NB4 (cell line): ENCODE measurements at places on chromosomes 13 and 19.

GRCh38 chr19:1258707-1259205 lies 10.4 kb downstream of the MIDN start:
- DNase-seq, result no peak

GRCh38 chr19:784541-784940 lies 12.7 kb upstream of the PTBP1 start:
- no peak for DNase-seq

DNA sequence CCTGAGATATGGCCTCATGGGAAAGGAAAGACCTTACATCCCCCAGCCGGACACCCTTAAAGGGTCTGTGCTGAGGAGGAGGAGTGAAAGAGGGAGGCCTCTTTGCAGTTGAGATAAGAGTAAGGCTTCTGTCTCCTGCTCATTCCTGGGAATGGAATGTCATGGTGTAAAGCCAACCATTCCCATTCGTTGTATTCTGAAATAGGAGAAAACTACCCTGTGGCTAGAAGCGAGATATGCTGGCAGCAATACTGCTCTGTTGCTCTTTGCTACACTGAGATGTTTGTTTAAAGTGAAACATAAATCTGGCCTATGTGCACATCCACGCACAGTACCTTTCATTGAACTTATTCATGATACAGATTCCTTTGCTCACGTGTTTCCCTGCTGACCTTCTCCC lies 783 bp upstream of the ZNF587B start:
- DNase-seq, result no peak

DNA sequence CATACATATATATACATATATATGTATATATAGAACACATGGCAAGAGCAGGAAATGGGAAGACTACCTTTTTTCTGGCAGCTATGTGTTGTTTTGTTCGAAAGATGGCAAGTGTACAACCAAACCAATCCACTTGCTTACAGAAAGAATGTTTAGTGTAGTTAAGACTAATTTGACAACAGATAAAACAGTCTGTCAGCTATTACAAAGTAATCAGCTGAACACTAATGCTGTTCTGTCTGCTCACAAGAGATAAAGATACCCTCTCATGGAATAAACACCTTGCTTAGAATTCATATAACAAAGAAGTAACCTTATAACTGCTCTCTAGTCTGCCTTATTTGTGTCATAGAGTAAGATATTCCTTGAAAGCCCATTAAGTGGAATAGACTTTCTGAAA lies 858 bp upstream of the KCNRG start:
- no peak for DNase-seq

- DNase-seq, result no peak
Observed at GRCh38 chr13:77056382-77056781, 29.4 kb upstream of the FBXL3 start.

DNA sequence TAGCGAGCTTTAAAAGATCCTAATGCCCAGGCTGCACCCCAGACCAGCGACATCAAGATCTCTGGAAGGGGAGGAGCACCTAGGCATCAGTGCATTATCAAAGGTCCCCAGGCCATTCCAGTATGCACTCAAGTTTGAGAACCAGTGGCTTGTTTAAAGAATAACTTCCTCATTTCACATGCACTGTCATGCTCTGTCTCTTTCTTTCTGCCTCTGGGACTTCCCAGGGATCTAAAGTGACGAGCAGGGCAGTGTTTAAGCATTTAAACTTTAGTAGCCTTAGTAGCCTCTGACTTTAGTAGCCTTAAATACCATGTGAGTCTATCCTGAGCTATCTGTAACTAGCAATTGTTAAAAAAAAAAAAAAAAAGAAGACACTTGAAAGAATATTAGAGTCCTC lies 8.9 kb upstream of the FARP1 start:
- peak; percentile 41 for DNase-seq

DNA sequence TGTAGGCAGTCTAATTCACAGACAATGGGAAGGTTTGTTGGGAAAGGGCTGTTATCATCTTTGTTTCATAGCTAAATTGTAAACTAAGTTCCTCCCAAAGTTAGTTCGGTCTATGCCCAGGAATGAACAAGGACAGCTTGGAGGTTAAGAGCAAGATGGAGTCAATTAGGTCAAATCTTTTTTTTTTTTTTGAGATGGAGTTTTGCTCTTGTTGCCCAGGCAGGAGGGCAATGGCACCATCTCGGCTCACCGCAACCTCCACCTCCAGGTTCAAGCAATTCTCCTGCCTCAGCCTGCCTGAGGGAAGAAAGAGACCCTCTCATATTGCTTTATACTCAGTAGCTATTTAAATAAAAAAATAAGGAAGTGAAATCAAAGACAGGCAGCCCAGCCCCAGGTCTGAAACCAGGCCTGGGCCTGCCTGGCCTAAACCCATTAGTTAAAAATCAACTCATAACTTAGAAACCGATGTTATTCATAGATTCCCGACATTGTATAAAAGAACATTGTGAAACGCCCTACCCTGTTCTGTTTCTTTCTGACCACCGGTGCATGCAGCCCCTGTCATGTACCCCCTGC lies 297.4 kb upstream of the SGCG start:
- no peak for DNase-seq

GRCh38 chr13:99296398-99296797 lies 10.8 kb downstream of the GPR183 start:
- no peak for DNase-seq

- DNase-seq, result peak; percentile 27
Observed at GRCh38 chr13:19781526-19781925, 1.2 kb downstream of the PSPC1 start.

- peak; percentile 40 for DNase-seq
Observed at GRCh38 chr19:35460608-35461007, 12.6 kb downstream of the FFAR2 start.

DNA sequence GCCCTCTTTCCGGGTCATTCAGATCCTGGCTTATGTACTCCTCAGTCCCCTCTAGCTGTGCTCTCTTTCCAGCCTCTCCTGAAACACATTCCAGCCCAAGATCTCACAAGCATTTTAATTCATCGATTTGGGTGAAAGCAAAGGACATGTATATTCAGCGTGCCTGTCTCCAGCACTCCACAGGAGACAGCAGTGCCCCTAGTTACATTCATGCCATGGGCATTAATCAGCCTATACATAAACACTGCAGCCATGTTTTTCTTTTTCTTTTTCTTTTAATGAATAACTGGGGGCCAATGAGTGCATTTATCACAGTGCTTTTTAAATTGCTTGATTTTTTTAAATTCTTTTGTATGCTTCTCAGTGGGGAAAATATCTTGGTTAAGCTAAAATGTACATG lies 199.1 kb downstream of the DCT start:
- DNase-seq, result no peak

DNA sequence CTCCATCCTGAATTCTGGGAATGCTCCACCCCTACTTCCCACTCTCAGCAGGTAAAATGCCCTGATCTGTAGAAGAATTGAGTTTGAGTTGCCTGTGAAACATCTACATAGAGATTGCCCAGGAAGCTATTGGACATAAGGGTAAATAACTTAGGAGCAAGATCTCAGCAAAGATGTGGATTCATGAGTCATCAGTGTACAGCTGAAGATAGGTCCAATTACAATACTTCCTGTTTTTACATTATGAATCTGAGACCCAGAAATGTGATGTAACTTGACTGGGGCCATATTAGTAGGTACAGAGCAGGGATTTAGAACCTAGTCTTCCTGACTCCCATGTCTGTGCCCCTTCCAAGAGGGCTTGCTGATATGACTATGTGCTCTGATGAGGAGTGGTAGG lies 79.4 kb upstream of the FNDC3A start:
- DNase-seq, result peak; percentile 60

- no peak for DNase-seq
Observed at GRCh38 chr13:112133499-112134390, 66.8 kb downstream of the SOX1 start.

- no peak for DNase-seq
Observed at GRCh38 chr13:98942997-98943396, 34.9 kb downstream of the DOCK9 start.

DNA sequence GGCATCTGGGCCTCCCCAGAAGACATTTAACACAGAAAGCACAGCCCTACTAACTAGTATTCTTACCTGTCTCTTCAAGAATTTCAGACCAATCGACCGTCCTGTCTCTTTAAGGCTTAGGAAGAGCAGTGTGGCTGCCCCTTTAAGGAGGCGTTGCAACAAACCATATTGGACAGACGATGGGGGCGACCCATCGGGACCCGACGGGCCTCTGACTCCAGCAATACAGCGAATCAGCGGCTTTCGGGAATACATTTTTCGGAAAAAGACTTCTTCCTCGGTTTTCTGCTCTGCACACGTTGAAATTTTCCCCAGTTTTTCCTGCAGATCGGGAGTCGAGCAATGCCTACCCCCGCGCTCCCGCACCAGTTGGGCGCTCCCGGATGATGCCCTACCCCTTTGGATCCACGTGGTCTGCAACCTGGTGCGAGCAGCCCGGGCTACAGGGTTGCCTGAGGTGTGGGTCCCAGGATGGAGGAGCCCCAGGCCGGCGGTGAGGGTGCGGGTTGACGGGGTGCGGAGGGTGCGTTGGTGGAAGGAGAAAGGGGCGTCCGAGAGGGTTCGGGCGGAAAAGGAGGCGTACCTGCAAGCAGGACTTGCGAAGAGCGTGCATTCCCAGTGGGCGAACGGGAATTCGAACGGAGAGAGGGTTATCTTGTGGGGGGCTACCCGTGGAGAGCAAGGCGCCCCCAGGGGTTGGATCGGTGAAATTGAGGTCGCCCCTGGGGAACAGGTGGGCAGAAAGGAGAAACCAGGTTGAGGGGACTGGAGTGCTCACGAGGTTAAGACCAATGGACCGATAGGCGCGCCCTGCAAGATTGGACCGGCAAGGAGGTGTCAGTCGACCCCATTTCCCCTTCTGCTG lies at the start of gene POLR1G:
Gene POLR1G, plus strand, starts transcription at position 419 of the 865 bp plus-strand sequence. Its CDS starts 53 bp downstream, at position 472.
- DNase-seq, result peak; percentile 76

- no peak for DNase-seq
Observed at GRCh38 chr13:43362556-43362955, 339.2 kb downstream of the DNAJC15 start.

GRCh38 chr13:65605396-65605795 lies 1624.7 kb downstream of the PCDH9 start:
- DNase-seq, result no peak

DNA sequence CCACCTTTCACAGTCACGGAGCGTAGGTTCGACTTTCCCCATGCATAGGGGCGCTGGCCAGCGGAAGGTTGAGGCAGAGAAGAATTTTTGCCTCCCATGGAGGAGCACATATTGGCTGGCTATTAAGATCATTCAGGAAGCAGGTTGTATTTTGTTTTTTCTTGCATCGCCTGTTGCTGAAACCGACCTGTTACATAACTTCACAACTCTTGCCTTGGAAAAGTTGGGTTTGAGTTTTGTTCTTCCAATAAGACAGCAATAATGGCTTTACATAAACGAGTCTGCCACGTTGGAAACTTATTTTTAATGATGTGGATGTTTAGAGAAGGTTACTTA lies 1.4 kb downstream of the UPF1 start:
- peak; percentile 28 for DNase-seq

- no peak for DNase-seq
Observed at GRCh38 chr13:80707000-80707983, 366.4 kb upstream of the SPRY2 start.

DNA sequence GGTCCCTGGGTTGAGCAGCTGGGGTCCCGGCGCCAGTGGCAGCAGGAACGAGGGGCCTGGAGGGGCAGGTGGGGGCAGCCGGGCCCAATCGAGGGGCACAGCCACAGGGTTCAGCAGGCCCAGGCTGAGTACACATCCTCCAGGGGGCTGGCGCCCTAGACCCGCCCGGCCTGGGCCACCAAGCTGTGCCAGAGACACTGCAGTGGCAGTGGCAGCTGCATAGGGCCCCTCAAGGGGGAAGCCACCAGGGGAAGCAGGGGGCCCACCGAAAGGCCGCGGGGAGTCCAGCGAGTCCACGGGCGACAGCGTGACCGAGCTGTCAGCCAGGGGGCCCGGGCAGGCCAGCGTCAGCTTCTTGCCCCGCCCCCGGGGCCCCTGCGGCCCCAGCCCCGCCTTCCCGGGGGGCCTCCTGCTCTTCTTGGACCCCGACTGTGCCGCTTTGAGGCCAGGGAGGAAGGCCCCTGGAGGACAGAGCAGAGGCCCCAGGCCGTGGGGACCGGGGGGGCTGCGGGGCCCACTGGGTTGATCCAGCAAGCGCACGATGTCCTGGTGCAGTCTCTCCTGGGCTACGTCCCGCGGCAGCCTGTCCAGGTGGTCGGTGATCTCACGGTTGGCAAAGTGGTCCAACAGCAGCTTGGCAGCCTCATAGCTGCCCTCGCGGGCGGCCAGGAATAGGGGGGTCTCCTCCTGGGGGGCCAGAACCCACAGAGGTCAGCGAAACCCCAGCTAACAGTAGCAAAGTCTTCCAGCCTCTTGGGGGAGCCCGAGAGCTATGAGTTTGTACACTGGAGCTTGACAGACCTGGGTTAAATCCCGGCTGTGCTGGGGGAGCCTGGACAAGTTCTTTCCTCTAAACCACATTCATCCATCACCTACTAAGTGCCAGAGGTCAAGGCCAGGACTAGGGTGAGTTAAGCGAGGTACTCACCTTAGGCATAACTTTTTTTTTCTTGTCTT lies 39.5 kb downstream of the NOTCH3 start:
- peak; percentile 68 for DNase-seq

GRCh38 chr13:62524498-62524897 lies 1108.8 kb upstream of the PCDH20 start:
- no peak for DNase-seq

GRCh38 chr13:31898378-31899071 lies 133.0 kb upstream of the FRY start:
- DNase-seq, result peak; percentile 80

GRCh38 chr13:34302596-34302995 lies 484.6 kb downstream of the RFC3 start:
- no peak for DNase-seq

- DNase-seq, result peak; percentile 91
Observed at GRCh38 chr19:52397310-52398080, at the start of gene ZNF528. Gene ZNF528, plus strand, starts transcription at chr19:52397849. Its CDS starts 4,165 bp downstream, at chr19:52402014.

GRCh38 chr19:4065430-4066175 lies 1.1 kb downstream of the ZBTB7A start:
- peak; percentile 94 for DNase-seq

DNA sequence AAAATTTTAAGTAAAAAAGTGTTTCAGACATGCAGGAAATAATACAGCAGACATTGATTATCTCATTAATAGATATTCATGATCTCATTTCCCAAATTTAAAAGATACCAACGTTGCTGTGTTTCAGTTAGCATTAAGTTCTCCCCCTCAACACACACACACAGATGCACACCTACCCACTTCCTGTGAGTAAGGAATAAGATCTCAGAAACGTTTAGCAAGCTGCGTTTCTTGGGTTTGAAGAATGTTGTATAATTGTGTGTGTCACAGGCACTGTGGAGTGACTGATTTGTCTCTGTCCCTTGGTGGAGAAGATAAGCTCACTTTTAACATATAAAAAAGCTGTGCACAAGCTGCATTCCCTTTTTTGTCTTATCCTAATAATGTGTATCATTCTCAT lies 196.8 kb downstream of the PDS5B start:
- DNase-seq, result peak; percentile 49

- DNase-seq, result no peak
Observed at GRCh38 chr19:50925734-50926133, 14.5 kb upstream of the KLK4 start.
